ENCODE measurements at places on chromosomes 11 and 22. TPM values are rescaled to one million over a fixed set of nuclear protein-coding genes. Genes with fewer than 3 reads are reported as not detected.

GRCh38 chr22:43363315-43364168 lies 20.4 kb upstream of the SCUBE1 start:
- no peak overlapping the region for H3K27ac ChIP-seq

DNA sequence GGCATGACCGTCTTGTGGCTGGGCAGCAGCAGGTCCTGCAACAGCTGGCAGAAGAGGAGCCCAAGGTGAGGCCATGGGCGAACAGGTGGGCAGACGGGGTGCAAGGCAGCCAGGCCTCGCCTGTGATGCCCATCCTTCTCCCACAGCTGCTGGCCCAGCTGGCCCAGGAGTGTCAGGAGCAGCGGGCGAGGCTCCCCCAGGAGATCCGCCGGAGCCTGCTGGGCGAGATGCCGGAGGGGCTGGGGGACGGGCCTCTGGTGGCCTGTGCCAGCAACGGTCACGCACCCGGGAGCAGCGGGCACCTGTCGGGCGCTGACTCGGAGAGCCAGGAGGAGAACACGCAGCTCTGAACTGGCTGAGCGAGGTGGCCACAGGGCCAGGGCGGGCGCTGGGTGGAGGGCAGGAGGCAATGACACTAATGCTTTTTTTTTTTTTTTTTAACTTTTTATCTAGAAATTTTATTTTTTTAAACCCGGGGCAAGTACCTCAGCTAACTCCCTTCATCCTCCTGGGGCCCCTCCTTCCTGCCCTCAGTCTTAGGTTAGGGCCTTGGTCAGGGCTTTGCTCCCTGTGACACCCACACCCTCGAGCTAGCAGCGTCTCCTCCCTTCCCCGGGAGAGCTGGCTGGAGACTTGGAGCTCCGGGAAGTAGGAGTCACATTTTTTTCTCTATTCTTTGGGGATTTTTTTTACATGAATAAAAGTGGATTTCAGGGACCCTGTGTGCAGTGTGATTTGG lies 16.0 kb downstream of the PLCB3 start:
- H3K4me3 ChIP-seq, result no peak overlapping the region
- H3K27me3 ChIP-seq, result no peaks in the 10 kb centered on the region

DNA sequence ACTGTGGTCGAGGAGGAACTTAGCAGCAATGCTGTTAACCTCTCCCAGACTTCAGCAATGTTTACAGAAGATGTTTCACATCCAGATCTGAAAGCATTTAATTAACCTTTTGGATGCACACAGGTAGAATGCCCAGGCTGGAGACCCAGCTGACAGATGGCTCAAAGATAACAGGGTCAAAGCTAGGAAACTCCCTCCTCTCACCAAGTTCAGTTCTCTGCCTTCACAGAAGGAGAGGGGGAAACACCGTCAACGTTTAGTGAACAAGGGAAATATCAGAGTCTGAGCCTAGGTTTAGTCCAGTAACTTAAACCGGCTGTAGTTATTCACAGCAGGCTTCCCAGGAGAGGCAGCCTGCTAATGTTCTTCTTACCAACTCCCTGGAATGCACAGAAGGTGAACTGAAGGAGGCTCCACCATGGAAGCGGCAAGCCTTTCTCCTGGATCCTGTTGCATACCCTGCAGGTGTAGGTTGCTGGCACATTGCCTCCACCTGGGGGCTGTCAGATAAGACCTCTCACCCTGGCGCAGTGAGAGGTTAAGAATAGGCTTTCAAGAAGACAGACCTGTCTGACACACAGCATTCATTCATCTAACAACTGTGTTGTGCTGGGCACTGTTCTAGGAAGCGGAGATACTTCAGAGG lies 23.5 kb upstream of the ANKK1 start:
- H3K4me3 ChIP-seq, result no peak overlapping the region
- no peak for DNase-seq
- H3K4me1 ChIP-seq, result no peaks in the 10 kb centered on the region
- no peak overlapping the region for H3K27ac ChIP-seq
- peaks cover 23% of the 10 kb centered on the region for H3K36me3 ChIP-seq
- no peaks in the 10 kb centered on the region for H3K27me3 ChIP-seq

Gene MUS81
- total RNA-seq, result 61.4 TPM

- no peak for DNase-seq
- H3K36me3 ChIP-seq, result no peaks in the 10 kb centered on the region
- no peak overlapping the region for H3K4me3 ChIP-seq
- peaks cover 5% of the 10 kb centered on the region for H3K27me3 ChIP-seq
- no peaks in the 10 kb centered on the region for H3K4me1 ChIP-seq
- H3K27ac ChIP-seq, result no peak overlapping the region
Observed at GRCh38 chr22:45883811-45884170, 93.2 kb downstream of the WNT7B start.
